Activated T-helper 17 cell treated with anti-CD3 and anti-CD28 coated beads, Interleukin-2, amount 50 U/mL, for 72 hours (primary cell): ENCODE measurements at places on chromosomes 3 and 15. TPM values are rescaled to one million over a fixed set of nuclear protein-coding genes. Genes with fewer than 3 reads are reported as not detected.

The KLHL6 gene
- total RNA-seq, result 39.7 TPM

The SERPINI2 gene
- not detected for total RNA-seq

The FRMD5 gene
- total RNA-seq, result 0.26 TPM

The LYZL4 gene
- total RNA-seq, result not detected

The HTR3E gene
- total RNA-seq, result not detected

The FAM81A gene
- not detected for total RNA-seq

The GATA2 gene
- total RNA-seq, result 0.17 TPM

The CCDC39 gene
- not detected for total RNA-seq

The NR2E3 gene
- total RNA-seq, result not detected

The REC114 gene
- total RNA-seq, result not detected

The PPM1L gene
- 2.1 TPM for total RNA-seq

The ALDH1A3 gene
- total RNA-seq, result not detected

The ANKDD1A gene
- 10.1 TPM for total RNA-seq

The ROBO2 gene
- total RNA-seq, result not detected

The PCYT1A gene
- total RNA-seq, result 62.0 TPM

The FES gene
- 122 TPM for total RNA-seq

The LINGO1 gene
- total RNA-seq, result not detected

The SIDT1 gene
- total RNA-seq, result 20.8 TPM

The FBXL22 gene
- total RNA-seq, result 0.74 TPM

The CHRNA3 gene
- total RNA-seq, result not detected

The GOLGA8S gene
- total RNA-seq, result 0.06 TPM

The C3orf49 gene
- total RNA-seq, result not detected

The HCLS1 gene
- 289 TPM for total RNA-seq

The CADPS gene
- not detected for total RNA-seq

The LRRC57 gene
- total RNA-seq, result 18.7 TPM

The MUC20 gene
- 14.4 TPM for total RNA-seq

The OR5K2 gene
- total RNA-seq, result not detected

The CTXN2 gene
- 0.11 TPM for total RNA-seq

The CILP gene
- total RNA-seq, result 0.09 TPM

The MINAR1 gene
- 0.77 TPM for total RNA-seq

The HDAC11 gene
- 5.4 TPM for total RNA-seq

The GOLGA6D gene
- 0.16 TPM for total RNA-seq

The RFT1 gene
- total RNA-seq, result 24.6 TPM

The SNX4 gene
- total RNA-seq, result 22.3 TPM

The CDC25A gene
- total RNA-seq, result 18.8 TPM
